ENCODE measurements at places on chromosomes 16 and 17. TPM values are rescaled to one million over a fixed set of nuclear protein-coding genes. Genes with fewer than 3 reads are reported as not detected.

GRCh38 chr16:24999088-24999670, 16.0 kb downstream of the ARHGAP17 start:
- no peak for DNase-seq

Gene VMO1
- 0.38 TPM for total RNA-seq

DNA sequence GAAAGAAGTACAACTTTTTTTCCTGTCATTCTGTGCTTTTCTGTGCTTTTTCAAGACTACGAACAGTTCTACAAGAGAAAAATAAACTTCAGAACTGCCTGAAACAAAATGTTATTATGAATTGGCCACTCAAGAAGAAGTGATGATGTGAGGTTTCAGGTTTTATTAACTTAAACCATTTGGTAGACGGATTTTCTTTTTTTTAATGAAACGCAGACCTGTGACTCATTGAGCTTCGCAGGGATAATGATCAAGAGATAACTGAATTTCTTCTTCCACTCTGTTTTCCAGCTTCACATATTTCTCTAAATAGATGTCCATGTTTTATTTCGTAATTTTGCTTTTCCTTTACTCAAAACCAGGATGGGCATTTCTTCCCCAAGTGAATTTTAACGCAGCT, 32.7 kb downstream of the AIPL1 start:
- no peak for DNase-seq

Gene CA5A
- total RNA-seq: not detected

- DNase-seq: no peak
These were observed 1.8 kb downstream of the GGNBP2 start for GRCh38 chr17:36546418-36547093.

- no peak for DNase-seq
These were observed 59.5 kb downstream of the RPTOR start for GRCh38 chr17:80604009-80604669.

DNA sequence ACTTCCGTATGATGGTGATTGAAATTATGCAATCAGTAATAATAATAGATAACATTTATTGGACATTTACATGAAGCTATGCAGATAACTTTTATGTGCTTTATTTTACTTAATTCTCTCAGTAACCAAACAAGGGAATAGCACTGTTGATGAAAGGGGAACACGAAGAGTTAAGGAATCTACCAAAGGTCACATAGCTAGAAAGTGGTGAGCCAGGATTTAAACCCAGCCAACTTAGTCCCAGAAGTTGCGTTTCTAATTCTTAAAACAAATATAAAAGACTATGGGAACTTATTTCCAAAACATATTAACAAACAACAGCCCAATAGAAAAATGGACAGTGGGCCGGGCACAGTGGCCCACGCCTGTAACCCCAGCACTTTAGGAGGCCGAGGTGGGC, 9.7 kb downstream of the SPNS3 start:
- no peak for DNase-seq

Gene KCNJ18
- total RNA-seq: not detected

- no peak for DNase-seq
These were observed 46.7 kb upstream of the ANKFY1 start for GRCh38 chr17:4310354-4311060.

Gene CX3CL1
- 0.13 TPM for total RNA-seq
